ENCODE measurements at places on chromosomes 4 and X. TPM values are rescaled to one million over a fixed set of nuclear protein-coding genes. Genes with fewer than 3 reads are reported as not detected.

The GRIA3 gene
- total RNA-seq: not detected

- no peak for DNase-seq
Observed at GRCh38 chr4:122500852-122501501, 44.5 kb upstream of the IL2 start.

The DCAF16 gene
- total RNA-seq: 47.1 TPM

The SUPT20HL1 gene
- not detected for total RNA-seq

The EDA gene
- total RNA-seq: 1.2 TPM

GRCh38 chrX:54087661-54088060 lies 43.4 kb upstream of the PHF8 start:
- no peak for DNase-seq

DNA sequence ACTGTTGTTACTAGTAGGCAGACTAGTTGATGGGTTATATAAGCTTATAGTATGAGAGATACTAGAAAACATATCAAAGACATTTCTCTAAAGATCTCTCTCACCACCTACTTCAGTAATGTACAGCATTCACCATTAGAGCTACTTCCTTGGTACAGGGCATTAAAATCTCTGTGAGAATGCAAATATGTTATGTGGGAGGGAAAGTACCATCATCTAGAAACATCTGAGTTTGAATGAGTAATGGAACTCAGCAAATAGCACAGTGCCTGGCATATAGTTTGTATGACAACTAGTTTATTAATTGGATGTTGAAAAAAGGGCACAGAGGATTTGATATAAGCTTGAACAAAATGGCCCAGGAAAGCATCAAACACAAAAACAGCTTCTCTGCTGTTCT lies 211.1 kb downstream of the GLUD2 start:
- no peak for DNase-seq

GRCh38 chr4:129144755-129145206 lies 48.8 kb downstream of the C4orf33 start:
- no peak for DNase-seq

The AR gene
- 0.05 TPM for total RNA-seq

DNA sequence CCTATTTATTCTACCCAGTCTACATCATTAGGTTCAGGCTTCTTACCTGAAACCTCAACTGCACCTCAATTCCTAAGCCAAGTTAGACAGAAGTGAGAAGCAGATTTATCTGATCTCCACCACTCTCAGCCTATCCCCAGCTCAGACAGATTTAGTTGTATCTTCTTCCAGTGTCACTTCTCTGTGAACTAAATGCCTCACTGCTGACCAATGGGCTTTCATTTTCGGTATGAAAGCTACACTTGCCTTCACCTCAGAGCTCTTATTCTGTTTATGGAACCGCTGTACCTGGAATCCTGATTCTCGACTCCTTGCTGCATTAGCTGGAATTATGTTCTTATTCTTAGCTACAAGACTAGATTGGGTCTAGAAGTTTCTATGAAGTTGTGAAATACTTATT lies 833.2 kb downstream of the CCSER1 start:
- DNase-seq: no peak

- DNase-seq: no peak
Observed at GRCh38 chrX:35700121-35700520, 98.0 kb upstream of the MAGEB16 start.

The PCYT1B gene
- total RNA-seq: 0.14 TPM

The THOC2 gene
- total RNA-seq: 91.2 TPM

The ARX gene
- not detected for total RNA-seq

The GYPE gene
- not detected for total RNA-seq

The OGT gene
- total RNA-seq: 284 TPM

The MAP3K15 gene
- 0.31 TPM for total RNA-seq

The ARHGAP24 gene
- total RNA-seq: not detected

GRCh38 chr4:100098681-100099080 lies 91.6 kb downstream of the DDIT4L start:
- DNase-seq: no peak

DNA sequence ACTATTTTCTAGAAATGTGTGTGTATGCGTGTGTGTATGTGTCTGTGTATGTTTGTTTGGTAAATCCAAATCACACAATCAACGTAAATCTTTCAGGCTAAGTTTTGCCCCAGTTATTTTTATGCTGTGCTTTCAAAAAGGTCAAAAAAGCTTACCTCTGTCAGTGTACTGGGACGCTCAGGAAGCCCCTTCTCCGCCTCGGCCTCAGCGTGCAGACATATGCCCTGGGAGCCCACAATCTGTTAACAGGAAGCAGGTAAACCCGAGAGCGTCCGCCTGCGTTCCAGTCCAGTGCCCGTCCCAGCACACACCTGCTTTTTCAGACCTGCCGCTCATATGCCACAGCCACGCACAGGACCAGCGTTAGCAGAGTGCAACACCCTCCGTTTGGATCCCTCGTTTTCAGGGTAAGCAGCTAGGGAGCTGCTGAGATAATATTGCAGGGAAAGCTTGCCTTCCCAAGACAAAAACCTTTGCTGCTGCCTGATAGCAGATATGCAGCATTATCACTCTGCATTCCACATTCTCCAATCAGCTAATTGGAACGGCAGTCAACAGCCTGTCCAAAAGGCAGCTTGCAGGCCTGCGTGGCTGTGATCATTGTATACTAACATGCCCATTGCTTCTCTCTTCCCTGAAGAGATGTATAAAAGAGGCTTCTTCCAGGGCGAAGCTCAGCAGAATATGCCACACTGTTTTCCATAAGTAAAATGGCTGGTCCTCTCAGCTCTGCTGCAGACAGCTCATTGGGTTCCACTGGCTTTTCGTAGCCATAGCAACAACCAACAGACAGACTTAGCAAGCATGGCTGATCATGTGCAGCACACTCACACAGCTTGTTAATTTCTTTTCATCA lies at the start of gene SORBS2:
SORBS2 (minus strand) TSS at position 686 of the 856 bp plus-strand sequence. CDS start 121,623 bp downstream, outside the sequence.
- DNase-seq: peak; percentile 38

- no peak for DNase-seq
Observed at GRCh38 chr4:125836597-125837195, 521.9 kb downstream of the FAT4 start.
